HFFc6 (cell line): ENCODE measurements at places on chromosomes 1 and 21.

GRCh38 chr1:229509576-229509975, 1.4 kb upstream of the NUP133 start:
- DNase-seq: no peak

DNA sequence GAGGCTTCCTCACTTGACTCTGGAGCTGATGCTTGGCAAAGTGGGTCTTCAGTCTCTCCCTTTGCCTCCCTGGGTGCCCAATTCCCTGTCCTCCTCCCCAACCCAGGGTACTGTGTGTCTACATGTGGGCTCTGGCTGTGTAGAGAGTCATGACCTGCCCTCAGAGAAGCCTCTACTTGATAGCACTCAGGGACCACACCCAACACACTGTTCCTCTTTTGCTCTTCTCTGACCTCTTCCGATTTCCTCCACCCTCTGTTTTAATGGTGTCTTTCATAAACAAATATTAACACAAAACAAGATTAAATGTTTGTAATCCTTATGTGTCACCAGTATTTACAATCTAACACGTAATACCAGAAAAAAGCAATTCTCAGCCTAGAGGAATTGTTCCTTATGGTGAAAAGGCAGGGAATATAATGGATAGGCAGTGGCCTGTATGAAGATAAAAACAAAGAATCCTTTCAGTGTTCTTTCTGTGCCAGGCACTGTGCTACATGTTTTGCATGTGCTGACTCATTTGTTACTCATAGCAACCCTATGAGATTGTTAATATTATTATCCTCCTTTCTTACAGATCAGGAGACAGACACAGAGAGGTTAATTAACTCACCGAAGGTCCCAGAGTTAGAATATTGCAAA, 58.2 kb downstream of the HSD3B1 start:
- DNase-seq: no peak

GRCh38 chr1:41494351-41495209, 10.1 kb upstream of the EDN2 start:
- no peak for DNase-seq

DNA sequence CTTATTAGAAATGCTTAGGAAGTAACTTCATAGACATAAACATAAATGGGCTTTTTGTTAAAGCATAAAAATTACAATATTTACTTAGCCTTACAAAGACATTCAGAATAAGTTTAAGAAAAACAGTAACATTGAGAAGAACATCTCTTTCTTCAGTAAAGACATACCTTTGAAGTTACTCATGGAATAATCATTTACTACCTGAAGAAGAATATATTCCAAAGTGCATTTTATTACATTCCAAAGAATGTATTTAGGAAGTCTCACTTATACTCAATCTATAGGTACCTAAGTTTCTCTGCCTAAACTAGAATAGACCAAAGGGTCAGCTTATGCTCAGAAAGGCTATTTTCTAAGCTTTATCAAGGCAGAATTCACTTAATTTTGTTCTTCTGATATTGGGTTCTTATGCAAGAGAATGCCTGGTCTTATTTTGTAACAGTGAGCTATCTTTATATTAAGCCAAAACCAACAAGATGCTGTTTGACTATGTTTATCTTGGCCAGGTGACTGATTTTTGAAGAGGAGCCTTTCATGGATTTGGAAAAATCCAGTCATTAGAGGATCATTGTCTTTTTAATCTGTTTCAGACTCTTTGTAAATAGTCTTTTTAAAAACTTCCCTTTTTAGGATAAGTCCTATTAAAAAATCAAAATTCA, 110.1 kb downstream of the OLFML2B start:
- no peak for DNase-seq
